NCI-H748 treated with DMSO at 0.1 percent for 48 hours (cell line): ENCODE measurements at places on chromosomes 5 and 9.

GRCh38 chr5:121741156-121741555 is 110.5 kb upstream of the FTMT start:
- DNase-seq = no peak

DNA sequence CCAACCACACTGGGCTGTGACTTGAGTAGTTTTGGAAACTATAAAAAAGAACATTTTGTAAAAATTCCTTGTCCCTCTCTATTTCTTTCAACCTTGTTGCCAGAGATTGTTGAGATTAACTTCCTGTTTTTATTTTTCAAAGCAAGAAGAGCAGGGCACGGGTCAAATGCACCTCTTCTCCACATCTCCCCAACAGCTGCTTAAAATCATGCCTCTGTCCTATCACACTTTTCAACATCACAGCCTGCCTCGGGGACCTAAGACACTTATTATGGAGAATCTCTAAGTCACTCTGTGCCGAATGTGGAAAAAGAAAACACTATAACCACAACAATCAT is 280.3 kb upstream of the TNC start:
- DNase-seq = no peak

GRCh38 chr9:123225374-123225813 is 43.0 kb downstream of the STRBP start:
- DNase-seq = no peak

GRCh38 chr9:6184749-6185645 is 30.6 kb upstream of the IL33 start:
- DNase-seq = no peak

DNA sequence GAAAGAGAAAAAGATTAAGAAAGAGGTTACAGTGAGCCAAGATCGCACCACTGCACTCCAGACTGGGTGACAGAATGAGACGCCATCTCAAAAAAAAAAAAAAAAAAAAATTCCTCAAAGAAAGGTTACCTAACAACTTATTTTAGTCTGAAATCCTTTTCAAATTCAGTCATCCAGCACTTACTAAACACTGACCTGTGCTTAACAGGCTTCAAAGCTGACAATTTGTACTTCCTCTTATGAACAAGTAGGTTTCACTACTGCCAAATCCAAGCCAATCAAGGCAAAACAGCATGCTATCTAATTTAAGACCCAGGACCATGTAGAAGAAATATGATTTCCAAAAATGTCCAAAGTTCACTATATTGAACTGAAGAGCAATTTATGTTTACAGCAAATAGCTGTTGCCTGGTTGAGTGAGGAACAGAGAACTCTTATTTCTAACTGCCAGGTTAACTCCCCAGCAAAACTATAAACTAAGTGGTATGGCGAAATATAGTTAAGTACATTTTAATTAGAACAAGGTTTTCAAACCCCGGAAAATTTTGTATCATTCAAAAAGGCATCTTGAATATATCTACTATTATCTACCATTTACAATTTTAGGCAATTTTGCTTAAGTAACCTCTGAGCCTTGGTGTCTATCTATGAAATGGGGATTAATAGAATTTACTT is 13.4 kb downstream of the PWWP2A start:
- DNase-seq = no peak

- no peak for DNase-seq
These were observed 14.8 kb upstream of the GSN start for GRCh38 chr9:121253162-121253561.

- no peak for DNase-seq
These were observed 51.5 kb upstream of the ARL15 start for GRCh38 chr5:54361691-54362411.

GRCh38 chr5:173806270-173807035 is 81.7 kb upstream of the CPEB4 start:
- DNase-seq = no peak

DNA sequence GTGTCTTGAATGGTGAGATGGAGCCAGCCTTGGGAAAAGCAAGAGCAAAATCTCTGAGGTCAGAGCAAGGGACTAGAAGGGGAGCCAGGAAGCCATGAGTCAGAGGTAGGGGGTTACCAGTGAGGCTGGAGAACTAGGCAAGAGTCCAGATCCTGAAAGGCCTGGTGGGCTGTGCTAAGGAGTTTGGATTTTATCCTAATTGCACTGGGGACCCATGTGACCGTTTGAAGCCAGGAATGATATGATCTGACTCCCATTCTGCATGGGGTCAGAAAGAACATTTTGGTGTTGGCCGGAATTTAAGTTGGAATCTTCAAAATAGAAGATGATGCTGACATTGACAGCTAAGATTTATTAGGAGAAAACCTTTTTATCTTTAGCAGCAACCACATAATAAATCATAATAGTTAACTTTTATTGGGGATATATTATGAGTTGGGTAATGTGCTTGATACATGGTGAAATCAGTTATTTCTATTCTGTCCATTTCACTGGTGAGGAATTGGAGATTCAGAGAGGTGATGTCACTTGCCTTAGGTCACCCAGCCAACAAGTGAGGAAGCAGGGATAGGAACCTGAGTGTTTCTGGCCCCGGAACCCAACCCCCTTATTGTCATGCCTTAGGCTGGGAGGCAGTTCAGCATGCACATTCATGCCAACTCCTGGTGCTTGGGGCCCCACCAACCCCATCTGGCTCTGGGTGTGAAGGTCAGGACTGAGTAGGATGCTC is 61.5 kb upstream of the RARS1 start:
- no peak for DNase-seq

DNA sequence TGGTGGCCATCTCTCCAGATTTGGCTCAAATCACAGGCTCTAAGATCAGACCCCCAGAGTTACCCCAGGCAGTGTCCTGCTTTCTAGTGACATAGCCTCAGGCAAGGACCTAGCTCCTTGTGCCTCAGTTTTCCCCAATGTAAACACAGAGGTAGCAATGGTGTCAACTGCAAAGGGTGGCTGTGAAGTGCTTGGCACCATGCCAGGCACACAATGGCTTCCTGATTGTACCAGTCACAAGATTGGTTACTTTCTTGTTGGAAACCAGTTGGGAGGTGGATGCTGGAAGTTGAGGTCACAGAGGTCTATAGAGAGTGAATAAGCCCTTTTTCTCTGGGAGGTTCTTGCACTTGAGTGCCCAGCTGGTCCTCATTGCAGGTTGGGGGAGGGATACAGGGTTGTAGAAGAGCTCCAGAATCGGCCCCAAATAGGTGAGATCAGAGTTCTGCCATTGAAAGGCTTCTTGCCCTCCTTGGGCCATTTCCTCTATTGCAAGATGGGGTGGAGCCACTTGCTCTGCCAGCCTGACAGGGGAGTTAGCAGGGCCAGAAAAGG is 2.3 kb downstream of the STKLD1 start:
- DNase-seq = no peak

GRCh38 chr5:28809811-28810750 is 1771.7 kb upstream of the CDH9 start:
- no peak for DNase-seq

GRCh38 chr9:5452286-5452609 is 1.9 kb downstream of the CD274 start:
- no peak for DNase-seq

DNA sequence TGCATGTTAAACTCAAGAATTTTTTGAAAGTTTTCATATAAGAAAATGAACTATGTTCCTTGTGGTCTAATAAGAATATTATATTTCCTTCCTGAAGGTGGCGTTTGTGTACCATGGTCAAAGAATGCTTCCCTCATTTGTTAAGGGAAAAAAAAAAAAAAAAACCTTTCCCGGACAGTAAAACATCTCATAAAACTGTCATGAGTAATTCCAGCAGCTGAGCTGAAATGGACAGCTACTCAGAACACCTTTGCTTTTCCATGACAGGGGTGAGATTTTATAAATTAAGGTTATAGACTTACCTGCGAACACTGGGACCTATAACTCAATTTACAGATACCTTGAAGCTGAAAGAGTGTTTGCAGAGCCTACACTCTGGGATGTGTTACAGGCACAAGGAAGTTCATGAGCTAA is 113.2 kb upstream of the RANBP3L start:
- peak; percentile 58 for DNase-seq

- no peak for DNase-seq
These were observed 1.4 kb upstream of the SPAAR start for GRCh38 chr9:35907711-35908503.

GRCh38 chr5:125348221-125348692 is 601.8 kb upstream of the ZNF608 start:
- no peak for DNase-seq

GRCh38 chr9:133581011-133581410 is 28.2 kb downstream of the FAM163B start:
- DNase-seq = no peak

DNA sequence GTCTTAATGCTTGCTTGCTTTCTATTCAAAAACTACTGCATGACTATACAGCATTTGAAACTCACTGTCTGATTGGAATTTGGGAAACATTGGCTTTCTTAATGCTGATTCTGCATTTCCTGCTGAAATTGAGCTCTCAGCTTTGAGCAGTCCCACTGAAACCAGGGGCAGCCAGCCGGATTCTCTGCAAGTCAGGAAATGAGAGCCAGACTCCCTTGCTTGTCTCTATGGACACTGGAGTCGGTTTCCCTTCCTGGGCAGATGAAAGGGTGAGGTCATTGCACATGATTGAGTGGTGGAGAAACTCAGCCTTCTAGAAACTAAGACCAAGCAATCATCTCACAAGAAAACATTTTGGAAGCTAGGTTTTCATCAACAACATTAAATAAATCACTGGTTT is 119.7 kb upstream of the SPATA31C2 start:
- DNase-seq = no peak
